ENCODE measurements at places on chromosomes 3 and 15.
A peak's percentile ranks its signal among the peaks of the same experiment; 100 is the strongest.

DNA sequence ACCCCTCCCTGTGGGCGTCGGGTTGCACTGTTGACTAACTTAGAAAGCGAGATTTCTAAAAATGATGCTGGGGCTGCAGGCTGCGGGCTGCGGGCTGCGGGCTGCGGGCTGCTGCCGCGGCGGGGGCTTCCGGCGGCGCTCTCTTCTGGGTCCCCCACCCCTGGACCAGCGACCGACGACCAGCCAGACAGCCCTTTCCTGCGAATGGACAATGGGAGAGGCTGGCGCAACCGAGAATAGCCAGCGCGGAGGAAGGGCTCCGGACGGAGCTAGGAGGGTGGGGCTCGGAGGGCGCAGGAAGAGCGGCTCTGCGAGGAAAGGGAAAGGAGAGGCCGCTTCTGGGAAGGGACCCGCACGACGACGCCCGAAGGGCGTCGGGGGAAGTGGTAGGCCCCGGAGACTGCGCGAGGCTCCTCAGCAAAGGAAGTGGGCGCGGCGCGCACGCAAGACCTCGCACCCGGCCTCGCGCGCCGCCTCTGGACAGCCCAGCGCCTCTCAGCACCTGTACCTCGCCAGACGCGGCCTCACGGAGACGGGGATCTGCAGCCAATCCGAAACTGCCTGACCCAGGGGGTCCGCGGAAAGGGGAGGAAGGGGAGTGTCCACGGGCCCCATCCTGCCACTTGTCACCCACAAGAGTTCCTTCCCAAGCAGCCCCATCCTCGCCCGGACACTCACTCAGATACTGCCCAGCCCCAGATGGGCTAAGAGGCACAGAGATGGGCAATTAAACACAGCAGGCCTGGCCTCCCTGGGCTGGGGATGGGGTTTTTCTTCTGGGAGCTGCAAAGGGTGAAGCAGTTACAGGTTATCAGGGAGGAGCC lies 70.7 kb downstream of the SLC12A8 start:
- DNase-seq: peak; percentile 65

GRCh38 chr15:71146580-71146982 lies 31.3 kb downstream of the THSD4 start:
- no peak for DNase-seq

DNA sequence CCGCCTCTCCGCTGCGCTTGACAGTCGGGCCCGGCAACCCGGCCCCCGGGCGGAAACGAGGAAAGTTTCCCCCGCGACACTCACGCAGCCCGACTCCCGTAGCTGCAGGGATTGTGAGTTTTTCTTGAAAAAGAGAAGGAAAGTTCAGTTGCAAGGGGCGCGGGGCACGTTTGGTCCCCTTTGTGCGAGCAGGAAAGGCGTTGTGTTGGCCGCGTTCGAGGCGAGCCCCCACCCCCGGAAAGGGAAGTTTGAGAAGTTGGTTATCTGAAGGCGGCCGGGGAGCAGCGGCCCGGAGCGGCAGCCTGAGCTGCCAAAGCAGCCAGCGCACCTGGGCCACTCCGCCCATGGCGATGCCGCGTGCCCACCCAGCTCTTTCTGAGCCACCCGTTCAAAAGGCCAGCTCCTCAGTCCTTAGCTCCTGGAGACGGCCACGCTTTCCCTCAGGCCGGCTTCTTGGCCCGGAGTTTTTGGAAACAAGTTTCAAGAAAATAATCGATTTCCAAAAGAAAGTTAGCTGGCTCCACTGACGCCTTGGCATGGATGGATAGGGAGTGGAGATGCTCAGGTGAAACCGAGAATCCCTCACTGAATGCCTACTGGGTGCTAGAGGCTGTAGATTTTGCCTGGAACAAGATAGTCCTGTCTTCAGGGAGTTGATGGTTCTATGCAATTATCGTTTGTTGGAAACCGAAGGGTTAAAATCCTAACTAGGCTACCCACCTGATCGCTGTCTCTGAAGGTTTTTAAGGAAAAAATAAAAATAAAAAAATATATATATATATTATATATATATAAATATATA lies 832 bp downstream of the TGFBR2 start:
- DNase-seq: peak; percentile 49

- no peak for DNase-seq
These were observed 18.4 kb downstream of the GOLGB1 start for GRCh38 chr3:121730940-121731687.

GRCh38 chr15:80160570-80161156 lies 7.9 kb downstream of the FAH start:
- DNase-seq: no peak

DNA sequence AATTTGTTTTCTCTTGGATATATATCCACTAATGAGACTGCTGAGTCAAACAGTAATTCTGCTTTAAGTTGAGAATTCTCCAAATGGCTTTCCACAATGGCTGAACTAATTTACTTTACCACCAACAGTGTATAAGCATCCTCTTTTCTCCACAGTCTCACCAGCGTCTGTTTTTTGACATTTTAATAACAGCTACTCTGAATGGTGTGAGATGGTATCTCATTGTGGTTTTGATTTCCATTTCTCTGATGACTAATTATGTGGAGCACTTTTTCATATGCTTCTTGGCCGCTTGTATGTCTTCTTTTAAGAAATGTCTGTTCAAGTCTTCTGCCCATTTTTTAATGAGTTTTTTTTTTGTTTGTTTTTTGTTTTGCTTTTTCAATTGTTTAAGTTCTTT lies 206.2 kb downstream of the CTNNB1 start:
- DNase-seq: no peak

GRCh38 chr3:41267975-41268640 lies 68.8 kb downstream of the CTNNB1 start:
- DNase-seq: no peak

DNA sequence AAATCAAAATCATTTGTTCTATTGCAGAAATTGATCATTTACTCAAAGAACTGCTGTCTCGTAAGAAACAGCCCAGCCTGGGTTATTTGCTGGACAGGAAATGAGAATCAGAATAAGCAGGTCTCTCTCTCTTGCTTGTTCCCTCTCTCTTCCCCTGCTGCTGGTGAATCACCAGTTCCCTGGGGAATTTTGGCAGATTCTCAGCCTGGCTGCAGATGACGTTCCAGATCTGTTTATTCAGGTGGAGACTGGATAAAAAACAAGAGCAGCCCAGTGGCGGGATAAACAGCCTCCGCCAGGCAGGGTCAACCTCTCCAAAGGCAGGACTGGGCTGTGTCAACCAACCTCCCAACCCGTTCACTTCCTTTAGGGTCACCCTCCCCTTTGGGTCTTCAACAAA lies 72.1 kb downstream of the LRIG1 start:
- no peak for DNase-seq

GRCh38 chr3:101634591-101635196 lies 42.2 kb downstream of the ZBTB11 start:
- DNase-seq: no peak

DNA sequence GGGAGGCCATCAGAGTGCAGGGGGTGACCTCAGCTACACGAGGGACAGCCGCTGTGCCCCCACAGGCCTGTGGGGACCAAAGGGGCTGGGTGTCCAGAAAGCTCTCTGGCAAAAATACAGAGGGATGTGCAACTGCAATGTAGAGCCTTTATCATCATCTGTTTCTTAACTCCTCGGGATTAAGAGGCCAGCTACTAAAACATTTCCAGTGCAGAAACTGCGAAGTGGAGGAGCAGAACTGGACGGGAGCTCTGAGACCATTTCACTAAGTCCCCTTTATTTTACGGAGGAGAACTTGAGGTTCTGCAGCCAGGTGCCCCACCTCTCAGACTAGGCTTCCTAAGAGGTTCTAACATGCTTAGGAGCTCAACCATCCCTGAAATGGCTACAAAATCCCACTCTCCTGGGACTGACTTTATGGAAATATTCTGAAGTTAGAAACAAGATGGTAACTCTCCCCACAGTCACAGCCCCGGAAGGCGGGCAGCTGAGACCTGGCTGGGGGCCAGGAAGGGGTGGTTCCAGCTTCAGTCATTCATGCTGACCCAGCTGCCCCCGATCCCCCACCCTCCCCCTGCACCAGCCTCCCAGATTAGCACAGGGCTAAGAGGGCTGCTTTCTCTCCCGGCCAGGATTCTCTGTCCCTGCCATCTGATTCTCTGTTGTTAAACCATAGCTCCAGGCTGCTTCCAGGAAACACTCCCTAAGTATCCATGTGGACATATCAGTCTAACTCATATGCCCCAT lies 40.3 kb downstream of the UMPS start:
- DNase-seq: no peak

- DNase-seq: no peak
These were observed 73.2 kb downstream of the AAGAB start for GRCh38 chr15:67181221-67181639.

GRCh38 chr3:127865941-127866340 lies 43.6 kb upstream of the MGLL start:
- no peak for DNase-seq

DNA sequence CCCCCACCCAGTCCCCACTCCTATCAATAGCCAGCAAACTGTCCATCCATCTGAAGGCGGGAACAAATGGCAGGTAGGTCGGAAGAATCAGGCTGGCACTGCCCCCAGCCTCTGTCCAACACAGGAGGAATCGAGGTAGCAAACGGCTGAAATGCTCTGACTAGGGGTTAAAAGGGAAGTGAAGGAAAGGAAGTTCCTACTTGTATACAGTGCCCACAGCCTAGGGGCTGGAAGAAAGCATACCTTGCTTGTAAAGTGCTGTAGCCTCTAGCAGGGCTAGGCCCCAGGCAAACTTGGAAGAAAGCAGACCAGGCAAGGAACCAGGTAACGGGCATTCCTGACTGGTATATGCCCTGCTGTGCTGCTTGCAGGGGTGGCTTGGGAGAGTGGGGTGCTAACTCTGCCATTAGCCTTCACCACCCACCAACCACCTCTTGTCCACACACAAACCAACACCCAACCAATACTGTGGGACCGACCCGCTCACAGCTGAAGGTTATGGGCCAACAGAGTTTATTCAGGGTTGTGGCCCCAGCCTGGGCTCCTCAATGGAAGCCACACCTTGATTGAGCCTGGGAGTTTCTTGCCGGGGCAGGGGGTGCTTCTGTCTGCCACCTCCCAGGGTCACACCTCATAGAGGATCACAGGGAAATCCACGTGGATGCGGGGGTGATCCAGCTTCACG lies 2.4 kb downstream of the TUSC2 start:
- DNase-seq: no peak

- DNase-seq: no peak
These were observed 209.6 kb upstream of the PLSCR5 start for GRCh38 chr3:146814601-146815315.

DNA sequence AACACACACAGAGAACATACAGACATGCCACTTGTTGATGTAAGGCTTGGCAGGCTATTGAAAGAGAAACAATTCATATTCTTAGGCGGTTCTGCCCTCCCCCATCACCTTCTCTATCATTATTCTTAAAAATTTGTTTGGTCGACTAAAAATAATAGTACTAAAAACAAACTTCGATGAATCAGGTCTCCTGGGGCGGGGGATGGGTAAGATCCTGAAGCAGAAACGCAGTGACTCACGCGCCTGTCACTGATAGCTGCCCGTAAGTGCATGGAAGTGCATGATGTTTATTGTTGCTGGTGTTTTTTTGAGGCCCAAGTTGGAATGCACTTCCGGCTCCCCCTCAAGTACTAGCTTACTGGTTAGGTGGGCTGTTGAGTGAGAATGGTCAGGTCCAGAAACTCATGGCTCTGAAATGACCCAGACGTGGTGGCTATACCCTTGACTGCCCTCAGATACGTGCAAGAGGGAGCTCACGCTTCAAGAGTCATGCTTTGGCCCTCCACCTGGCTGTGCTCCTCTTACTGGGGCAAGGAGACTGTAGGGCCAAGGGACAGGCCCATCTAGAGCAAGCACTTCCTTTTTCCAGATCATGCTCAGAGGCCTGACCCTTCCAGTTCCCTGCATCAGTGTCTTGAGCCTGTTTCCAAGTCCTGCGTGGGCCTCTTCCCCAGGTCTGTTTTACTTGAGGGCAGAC lies 10.9 kb downstream of the SMAD3 start:
- no peak for DNase-seq

- DNase-seq: no peak
These were observed 26.9 kb upstream of the NR2F2 start for GRCh38 chr15:96303503-96304056.

DNA sequence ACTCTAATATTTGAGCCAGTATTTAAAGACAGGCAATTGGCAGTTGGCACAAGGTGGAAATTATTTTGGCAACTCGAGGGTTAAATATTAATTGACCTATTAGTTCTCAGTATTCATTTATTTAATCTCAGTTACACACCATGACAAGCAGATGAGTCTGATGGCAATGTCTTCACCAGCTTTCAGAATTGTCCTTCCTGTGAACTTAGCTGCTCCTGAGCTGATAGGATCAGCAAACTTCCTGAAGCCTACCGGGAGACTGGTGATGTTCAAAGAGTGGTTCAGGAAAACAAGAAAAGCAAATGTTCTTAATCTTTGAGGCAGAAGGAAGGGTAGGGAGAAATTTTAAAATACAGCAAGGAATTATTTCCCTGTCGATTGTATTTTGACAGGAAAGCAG lies 522.2 kb downstream of the SOX2 start:
- DNase-seq: no peak

GRCh38 chr3:113659101-113659541 lies 37.3 kb downstream of the USF3 start:
- DNase-seq: no peak

GRCh38 chr3:45553469-45553974 lies 41.0 kb upstream of the LIMD1 start:
- no peak for DNase-seq

DNA sequence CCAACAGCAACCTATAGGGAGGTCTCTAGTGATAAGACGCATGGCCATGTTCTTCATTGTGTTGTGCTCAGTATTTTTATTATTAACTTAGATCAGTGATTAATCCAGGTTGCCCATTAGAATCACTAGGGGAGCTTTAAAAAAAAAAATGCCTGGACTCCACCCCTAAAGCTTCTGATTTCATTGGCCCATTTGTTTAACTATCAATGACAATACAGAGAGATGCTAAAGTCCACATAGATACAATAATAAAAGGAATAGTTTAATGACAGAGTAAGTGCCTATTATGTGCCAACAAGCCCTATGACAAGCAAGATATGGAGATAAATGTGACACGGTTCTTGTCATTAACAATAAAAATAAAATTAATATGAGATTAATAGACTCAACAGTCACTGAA lies 55.8 kb downstream of the ATP8B4 start:
- no peak for DNase-seq

DNA sequence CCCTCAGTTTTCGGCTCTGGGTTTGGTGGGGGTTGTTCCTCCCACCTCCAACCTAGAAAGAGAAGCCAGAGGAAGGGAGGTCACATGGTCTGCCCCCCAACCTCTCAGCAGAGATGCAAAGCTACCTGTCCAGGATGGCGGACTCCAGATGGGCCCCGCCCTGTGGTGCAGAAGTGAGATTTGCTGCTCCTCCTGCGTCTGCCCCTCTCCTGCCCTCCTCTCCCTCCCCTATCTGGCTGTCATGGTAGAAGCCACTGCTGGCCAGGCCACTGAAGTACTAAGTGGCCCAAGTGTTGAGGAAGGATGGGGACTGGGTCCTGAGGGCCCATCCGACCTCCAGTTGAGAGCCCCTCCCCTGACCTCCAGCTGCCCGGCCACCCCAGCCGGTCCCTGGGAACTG lies 2.1 kb upstream of the SEMA3B start:
- no peak for DNase-seq

GRCh38 chr15:40340740-40341400 lies at the start of gene CCDC9B:
Gene CCDC9B, minus strand, starts transcription at chr15:40340939. Its CDS starts 120 bp downstream, at chr15:40340819.
- DNase-seq: no peak
